ENCODE measurements at places on chromosomes 11 and 22. TPM values are rescaled to one million over a fixed set of nuclear protein-coding genes. Genes with fewer than 3 reads are reported as not detected.
A peak's percentile ranks its signal among the peaks of the same experiment; 100 is the strongest.

The IFITM1 gene
- 388 TPM for total RNA-seq

GRCh38 chr11:2536440-2536989, 91.7 kb downstream of the KCNQ1 start:
- DNase-seq, result no peak

DNA sequence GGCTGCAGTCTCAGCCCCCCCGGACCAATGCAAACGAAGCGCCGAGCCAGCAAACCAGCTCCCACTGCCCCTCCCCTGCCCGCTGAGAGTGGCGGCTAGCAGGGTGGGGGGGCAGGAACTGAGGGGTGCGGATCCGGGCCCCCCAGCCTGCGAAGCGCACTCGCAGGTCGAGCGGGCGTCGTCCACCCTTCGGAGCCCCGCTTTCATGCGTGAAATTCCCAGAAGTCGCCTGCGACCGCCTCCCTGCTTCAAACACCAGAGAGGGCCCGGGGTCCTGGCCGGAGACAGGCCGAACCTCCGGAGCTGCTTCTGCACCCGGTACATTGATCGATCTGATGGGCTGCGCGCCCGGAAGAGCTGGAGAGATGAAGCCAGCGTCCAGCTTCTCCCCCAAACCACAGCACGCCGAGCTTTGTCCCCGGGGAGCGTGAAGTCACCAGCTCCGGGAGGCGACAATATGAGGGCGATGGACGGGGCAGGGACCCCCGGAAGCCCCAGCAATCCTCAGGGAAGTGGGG, 646 bp upstream of the PATZ1 start:
- peak; percentile 56 for DNase-seq

The TBCEL gene
- total RNA-seq, result 87.5 TPM

DNA sequence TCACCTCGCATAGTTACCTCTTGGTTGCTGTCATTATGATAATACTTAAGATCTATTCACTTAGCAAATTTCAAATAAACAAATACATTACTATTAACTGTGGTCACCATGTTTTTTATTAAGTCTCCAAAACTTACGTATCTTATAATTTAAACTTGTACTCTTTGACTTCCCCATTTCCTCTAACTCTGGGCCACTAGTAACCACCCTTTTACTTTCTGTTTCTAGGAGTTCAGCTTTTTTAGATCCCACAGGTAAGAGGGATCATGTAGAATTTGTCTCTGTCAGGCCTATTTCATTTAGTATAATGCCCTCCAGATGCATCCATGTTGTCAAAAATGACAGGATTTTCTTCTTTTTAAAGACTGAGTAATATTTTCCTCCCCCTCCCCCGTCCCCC, 212.4 kb upstream of the C11orf87 start:
- no peak for DNase-seq

Measured in uterus (tissue), 4 donors.